ENCODE measurements at places on chromosomes 2 and 18.

GRCh38 chr18:32271672-32272208 lies 81.9 kb downstream of the MEP1B start:
- DNase-seq, result no peak

- DNase-seq, result no peak
Observed at GRCh38 chr18:43777636-43778304, 500.5 kb upstream of the SYT4 start.

DNA sequence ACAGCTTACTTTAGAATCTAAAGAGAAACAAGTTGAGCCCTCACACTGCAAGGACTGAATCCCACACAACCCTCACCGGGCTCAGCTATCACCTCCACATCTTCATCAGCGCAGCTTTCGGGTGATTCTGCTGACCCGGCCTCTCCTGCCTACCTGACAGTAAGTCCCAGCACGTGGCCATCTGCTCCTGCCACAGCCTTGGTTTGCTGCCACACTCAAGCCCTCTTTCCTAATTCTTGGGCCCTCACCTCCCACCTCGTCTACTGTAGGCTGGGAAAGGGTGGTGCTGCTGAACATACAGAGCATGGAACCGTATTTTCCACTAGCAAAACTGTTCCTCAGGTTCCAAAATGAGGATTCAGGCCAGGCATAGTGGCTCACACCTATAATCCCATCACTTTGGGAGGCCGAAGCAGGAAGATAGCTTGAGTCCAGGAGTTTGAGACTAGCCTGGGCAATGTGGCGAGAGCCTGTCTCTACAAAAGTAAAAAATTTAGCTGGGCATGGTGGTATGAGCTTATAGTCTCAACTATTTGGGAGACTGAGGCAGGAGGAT lies 55.3 kb upstream of the HAAO start:
- no peak for DNase-seq

- DNase-seq, result no peak
Observed at GRCh38 chr2:156649596-156649995, 213.4 kb downstream of the GPD2 start.

- DNase-seq, result no peak
Observed at GRCh38 chr2:177679611-177680605, 287.3 kb downstream of the AGPS start.

DNA sequence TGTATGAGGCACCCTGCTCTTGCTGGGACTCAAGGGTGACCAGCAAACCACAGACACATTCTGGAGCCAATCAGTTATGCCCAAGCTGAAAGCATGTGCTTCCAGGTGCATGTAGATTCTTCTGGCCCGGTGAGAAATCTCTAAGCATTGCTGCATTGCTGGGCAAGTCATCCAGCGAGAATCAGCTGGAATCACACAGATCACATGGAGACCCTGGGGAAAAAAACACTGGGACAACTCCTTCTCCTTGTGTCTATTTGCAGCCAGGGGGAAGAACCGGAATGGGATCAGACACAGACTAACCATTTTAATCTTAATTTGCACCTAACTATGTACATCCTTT lies 119.7 kb upstream of the KLF7 start:
- DNase-seq, result no peak

DNA sequence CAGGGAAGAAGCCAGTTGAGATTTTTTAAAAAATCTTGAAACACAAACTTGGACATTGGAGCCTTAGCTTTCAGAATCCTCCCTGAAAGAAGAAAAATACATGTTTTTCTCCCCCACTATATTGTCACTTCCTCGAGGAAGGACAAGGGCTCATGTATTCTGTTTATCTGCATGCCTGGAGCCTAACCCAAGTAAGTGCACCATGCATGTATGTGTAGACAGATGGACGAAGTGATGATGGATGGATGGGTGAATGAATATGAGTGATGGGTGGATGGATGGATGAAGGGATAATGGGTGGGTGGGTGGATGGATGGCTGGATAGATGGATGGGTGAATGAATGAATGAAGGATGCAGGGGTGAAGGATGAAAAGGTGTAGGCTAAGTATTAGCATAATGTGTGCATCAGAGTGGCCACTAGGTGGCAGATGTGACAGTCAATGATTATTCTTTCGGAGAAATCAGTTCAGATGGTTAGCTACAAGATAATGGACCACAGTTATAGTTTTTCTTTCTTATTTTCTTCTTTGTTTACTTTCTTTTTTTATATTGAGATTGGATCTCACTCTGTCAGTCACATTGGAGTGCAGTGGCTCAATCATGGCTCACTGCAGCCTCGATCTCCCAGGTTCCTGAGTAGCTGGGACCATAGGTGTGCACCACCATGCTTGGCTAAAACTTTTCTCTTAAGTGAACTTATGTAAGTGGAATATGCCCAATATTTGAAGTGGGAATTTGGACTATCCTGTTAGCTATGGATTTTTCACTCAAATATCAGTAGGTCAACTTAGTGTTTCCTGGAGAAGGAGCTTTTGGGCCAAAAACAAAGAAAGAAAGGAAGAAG lies 18.5 kb upstream of the CCDC93 start:
- no peak for DNase-seq

DNA sequence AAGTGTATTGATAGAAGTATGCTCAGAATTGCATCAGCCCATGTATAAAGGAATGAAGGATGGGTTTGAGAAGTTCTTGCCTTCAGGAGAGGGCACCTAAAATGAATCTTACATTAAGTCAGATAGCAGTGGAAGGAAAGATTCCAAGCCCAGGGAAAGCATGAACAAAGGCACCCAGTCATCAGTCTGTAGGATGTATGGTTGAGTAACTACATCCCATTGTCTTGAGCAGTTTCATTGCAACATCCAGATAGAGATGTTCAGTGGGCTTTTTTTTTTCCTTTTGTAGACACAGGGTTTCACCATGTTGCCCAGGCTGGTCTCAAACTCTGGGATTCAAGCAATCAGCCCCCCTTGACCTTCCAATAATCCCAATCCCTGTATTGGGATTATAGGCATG lies 80.7 kb downstream of the ARHGAP28 start:
- no peak for DNase-seq

DNA sequence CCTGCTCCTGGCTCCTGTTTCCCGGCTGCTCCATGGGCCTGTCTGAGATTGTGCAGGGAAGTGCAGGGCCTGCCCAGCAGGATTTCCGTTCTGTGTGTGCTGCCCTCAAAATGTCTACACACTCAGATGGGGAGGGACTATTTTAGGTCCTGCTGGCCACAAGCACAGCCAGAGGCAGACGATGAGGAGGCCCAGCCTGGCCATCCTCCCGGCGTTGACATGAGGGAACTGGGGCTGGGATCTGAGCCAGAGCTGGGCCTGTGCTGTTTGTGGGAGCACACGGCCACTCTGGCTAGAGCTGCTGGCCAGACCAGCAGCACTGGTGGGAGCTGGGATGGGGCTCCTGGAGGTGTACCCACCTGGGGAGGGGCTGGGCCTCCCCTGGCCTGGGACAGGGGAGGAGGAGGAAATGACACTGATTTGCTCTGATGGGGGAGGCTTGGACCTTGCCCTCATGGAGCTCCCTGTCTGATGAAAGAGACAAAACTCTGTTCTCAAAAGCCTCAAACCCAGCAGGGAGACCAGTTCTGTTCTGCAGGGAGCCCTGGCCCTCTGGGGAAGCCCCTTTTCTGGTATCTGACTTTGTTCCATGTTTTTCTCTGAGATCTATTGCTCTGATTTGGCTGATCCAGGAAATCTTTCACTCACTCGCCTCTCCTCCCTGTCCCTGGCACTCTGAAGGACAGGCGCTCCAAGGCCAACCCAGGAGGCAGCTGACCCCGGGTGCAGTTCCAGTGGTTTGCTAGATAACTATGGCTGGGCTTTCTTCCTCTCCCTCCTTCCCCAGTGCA lies 161.8 kb downstream of the DYSF start:
- DNase-seq, result no peak

GRCh38 chr2:170819680-170820664 lies 3.3 kb downstream of the GAD1 start:
- no peak for DNase-seq

DNA sequence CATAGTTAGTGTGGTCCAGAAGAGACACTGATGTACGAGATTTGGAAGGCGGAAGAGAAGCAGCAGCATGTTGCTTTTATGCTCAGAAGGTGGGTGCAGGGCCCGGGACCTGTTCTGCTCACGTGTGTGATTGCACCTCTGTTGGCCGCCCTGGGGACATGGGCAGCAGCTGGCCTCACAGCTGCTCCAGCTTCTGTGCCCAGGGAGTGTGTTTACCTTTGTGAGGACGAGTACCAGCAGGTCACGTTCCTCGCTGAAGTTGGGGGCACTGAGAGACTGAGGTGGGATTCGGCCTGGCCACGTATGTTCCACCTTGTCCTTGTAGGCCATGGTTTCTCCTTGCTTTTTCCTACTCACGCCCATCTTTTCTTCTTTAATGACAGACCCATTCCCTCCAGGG lies 86.3 kb downstream of the PMAIP1 start:
- DNase-seq, result no peak

- DNase-seq, result no peak
Observed at GRCh38 chr2:128550389-128550788, 231.7 kb upstream of the HS6ST1 start.

DNA sequence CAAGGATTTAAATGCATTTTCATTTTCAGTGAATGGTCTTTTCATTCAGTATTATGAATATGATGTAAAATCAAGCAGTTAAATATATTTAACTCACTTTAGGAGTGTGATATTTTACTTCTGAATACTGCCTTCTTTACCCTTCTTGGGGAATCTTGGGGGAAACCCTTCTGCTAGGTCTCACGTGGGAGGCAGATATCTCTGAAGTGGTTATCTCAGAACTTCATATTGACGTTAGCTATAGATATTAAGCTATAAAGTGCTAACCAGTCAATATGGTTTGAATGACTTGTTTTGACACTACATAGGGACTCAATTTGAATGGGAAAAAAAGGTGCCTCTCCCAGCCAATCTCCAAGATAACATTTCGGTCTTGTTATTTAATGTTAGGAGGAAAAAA lies 9.8 kb downstream of the REL start:
- DNase-seq, result no peak

- DNase-seq, result no peak
Observed at GRCh38 chr18:1648712-1649111, 744.0 kb downstream of the ADCYAP1 start.

GRCh38 chr2:109031476-109032228 lies 42.6 kb upstream of the EDAR start:
- no peak for DNase-seq

DNA sequence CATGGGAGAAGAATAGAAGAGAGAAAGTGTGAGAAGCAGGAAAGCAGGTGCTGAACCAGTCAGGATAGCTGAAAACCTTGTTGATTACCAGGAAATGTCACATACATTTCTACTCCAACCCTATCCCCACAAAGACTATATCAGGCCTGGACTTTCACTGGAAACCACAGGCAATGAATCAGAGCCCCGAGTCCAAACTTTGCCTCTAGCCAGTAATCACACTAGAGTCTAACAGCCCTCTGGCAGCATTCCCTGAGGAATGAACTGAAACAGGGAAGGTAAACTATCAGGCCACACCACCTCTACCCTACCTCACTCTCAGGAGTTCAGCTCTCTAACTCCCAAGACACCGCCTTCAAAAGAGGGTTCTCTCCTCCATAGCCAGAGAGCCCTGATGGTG lies 18.7 kb upstream of the IHH start:
- DNase-seq, result no peak

DNA sequence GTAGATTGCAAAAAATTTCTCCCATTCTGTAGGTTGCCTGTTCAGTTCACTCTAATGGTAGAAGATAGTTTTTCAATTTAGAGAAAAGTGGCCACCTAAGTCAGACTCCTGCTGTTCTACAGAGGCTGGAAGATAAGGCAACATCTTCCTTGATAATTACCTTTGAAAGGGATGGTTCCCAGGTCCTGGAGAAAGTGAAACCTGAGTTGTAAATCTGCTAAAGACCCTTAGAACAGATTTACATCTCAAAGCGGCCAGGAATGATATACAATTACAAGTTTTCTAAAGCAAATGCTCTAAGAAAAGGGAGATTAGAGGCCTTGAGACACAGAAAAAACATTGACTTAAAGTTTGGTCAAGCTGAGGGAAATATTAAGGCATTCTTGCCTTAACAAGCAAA lies 1350.2 kb upstream of the FAM98A start:
- DNase-seq, result no peak

All from HS-27A (cell line).